ENCODE measurements at places on chromosomes 5 and 9.

DNA sequence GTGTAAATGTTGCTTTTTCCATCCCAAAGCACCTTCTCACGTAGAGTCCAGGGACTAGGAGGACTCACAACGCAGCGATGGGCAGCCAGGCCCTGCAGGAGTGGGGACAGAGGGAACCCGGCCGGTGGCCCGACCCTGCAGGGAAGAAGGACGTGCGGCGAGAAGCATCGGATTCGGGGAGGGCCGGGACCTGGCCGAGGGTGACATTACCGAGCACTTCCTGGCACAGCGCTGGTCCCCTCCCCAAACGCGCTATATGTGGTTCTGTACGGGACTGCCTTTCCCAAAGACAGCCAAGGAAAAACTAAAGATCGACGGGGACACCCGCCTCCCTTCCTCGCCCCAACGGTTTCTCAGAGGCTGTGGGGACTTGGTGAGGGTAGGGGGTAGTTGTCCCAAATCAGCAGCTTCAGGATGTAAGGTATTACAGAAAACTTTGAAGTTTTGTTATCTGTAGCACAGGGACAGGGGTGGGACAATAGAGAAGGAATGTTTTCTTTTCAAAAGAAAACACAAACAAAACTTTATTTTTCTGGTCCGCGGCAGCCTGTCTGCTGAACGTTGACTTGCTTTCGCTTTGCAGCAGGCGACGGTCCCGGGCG is 887 bp upstream of the MAP3K1 start:
- DNase-seq: peak; percentile 28

DNA sequence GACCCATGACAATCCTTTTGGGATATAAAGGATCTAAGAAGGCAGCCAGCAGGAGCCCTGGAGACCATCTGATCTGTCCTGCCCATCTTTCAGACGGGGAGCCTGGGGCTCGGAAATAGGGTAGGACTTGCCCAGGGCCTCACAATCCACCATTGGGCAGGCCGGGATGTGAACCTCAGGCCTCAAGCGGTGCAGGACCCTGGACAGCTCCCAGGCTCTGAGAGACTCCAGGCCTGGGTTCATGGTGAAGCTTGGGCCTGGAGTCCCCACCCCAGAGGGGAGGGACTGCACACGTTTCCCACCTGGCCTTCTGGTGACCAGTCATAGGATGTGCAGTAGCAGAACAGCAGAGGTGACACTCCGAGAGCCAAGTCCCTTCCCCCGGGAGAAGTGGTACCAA is 36.6 kb upstream of the RAPGEF1 start:
- no peak for DNase-seq

GRCh38 chr5:104708027-104708426 is 1145.4 kb upstream of the NUDT12 start:
- no peak for DNase-seq

DNA sequence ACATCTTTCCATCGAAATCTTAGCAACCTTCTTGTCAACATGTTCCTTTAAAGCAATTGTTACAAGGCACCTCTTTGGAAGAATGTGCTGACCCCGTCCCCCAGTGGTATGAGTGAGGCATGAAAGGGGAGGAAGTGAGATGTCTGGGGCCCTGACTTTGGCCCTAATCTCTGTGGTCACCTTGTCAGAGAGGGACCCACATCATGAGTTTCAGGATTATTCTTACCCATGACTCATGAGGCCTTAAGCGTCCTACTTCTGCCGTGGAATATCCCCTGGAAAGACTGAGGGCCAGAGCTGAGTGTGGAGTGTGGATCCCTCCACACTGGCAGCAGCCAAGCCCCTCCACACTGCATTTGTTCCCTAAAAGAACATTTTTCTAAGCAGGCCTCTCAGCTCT is 81.2 kb downstream of the FSTL4 start:
- DNase-seq: no peak

DNA sequence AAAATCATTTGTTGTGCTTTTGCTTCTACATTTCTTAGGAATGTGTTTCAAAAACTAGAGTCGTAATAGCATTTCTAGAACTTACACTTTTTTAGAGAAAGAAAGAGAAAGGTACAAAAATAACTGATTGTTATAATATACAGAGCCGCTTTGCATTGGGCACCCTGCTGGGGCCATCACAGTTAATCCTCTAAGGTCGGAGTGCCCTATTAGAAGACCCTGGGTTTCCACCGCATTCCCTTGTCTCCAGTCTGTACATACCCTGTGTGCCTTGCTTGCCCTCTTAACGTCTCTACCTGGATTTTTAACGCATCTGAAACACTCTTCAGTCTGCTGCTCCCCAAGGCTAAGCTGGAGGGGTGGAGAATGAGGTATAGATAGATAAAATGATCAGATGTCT is 1.3 kb downstream of the MARVELD2 start:
- DNase-seq: peak; percentile 30

- peak; percentile 21 for DNase-seq
Observed at GRCh38 chr5:78647838-78648358, 674 bp downstream of the LHFPL2 start.

GRCh38 chr9:88926781-88927505 is 64.3 kb upstream of the S1PR3 start:
- no peak for DNase-seq

DNA sequence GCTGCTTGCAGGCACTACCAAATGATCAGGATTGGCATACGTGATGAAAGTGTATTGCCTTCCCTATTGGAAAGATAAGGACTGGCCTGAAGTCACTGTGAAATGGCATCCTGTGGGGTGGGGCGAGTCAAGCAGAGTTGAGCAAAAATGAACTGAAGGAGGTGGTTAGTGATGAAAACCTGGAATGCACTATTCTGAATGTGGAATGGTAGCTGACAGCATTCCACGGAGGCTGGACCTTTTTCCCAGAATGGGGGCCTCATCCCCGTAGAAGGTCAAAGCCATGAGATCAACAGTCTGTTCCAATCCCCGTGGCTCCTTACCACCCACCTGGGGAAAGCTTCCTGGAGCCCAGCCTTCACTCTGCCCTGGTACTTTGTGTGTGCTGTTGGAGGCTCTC is 37.7 kb downstream of the ASS1 start:
- no peak for DNase-seq

DNA sequence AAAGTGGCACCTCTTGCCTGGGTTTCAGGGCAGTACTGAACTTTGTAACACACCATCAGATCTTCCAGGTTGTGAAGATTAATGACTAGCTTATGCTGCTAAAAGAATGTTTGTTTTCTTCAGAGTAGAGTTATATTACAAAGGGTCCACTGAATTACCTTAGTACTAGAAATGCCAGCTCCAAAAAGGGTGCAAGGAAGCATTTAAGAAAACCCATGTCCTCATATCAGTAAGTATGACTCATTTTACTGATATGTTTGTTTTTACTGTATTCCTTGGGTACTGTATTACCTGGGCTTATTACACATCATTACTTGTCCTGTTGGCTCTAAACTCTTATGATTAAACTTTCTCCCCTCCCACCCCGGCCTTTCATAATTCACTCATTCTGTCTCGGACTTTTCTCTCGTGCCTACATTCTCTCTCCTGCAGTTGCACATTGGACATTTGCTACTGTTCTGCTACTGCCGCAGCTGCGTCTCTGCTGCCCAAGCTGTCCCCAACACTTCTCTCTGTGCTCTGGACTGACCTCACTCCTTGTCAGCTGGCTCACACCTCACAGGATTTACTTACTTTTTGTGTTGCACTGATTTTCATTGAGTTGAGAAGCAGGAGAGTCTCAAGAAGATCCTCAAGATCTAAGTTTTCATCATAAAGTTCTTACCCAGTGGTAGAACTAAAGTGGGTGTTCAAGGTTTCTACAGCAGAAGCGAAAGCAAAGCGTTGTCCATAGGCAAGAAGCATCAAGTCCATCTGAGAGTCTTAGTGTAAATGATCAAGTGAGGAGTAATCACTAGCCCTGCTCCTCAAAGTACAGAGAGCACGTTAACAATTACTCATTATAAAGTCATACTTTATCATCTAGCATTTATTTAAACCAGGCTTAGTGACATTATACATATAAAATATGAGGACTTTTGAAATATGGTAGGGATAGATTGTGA is 53.2 kb upstream of the C9orf72 start:
- DNase-seq: no peak

DNA sequence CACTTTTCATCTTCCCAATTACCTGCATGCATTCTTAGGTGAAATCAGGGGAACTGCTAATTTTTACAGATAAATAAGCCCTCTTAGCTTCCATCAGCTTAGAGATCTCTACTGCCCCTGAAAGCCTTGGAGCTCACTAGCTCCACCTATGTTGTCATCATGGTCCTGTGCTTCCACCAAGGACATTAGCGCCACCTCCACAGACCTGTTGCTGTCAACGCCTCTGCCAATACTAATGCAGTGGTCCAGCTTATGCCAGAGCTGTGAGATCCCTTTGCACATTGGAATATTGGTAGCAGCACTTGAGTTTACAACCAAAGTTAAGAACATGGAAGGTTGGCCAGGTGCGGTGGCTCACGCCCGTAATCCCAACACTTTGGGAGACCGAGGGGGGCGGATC is 7.7 kb upstream of the SHISAL2B start:
- DNase-seq: no peak

- no peak for DNase-seq
Observed at GRCh38 chr9:109538346-109538745, 40.2 kb upstream of the PTPN3 start.

Data from NCI-H510A treated with DMSO at 0.1 percent for 48 hours (cell line).